ENCODE measurements at places on chromosomes 4 and X.

DNA sequence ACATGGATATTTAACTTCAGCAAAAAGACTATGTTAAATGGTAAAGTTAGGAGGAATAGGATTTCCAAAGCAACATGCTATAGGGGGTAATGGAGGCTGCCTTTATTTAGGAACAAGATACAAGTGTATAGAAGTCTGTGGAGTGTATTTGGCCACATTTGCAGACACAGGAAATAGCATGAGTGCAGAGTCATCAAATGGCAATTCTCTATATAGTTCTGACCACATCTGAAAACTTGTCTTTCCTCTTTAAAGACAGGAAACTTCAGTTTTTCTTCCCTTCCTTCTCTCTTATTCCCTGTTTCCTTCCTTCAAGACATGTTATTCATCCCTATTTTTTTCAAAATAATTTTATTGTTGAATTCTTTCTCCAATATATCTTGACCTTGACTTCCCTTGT, 119.3 kb upstream of the PITX2 start:
- DNase-seq: no peak

DNA sequence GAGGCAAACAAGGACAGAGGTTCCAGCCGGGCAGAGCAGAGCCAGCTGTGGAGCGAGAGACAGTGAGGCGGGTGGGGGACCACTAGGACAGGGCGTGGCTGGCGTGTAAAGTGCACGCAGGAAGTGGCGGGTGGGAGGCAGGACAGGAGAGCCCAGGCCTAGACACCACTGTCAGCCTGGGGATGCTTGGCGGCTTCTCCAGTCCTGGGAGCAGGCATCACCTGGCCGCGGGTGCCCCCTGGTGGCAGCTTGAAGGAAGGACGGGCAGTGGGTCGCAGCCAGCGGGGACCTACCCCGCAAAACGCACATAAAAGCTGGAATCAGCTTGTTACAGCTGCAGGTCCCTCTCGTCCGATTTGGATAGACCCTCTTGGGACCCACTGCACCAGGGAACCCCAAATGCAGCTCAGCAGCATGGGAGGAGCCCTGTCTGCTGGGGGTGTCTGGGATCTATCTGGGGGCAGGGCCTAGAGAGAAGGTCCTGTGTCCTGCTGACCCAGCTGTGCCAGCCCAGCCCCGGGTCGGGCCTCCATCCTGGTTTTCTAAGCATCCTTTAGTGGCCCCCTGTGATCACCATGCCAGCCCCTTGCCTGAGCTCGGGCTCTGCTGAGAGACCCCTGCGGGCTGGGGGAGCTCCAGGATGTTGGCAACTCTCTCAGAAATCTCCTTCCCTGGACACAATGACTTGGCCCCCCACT, 57.7 kb downstream of the WFS1 start:
- peak; percentile 81 for DNase-seq

- DNase-seq: no peak
Measured at GRCh38 chr4:168434993-168435392, 45.3 kb downstream of the DDX60L start.

GRCh38 chr4:118842055-118842454, 6.1 kb upstream of the SEC24D start:
- no peak for DNase-seq

DNA sequence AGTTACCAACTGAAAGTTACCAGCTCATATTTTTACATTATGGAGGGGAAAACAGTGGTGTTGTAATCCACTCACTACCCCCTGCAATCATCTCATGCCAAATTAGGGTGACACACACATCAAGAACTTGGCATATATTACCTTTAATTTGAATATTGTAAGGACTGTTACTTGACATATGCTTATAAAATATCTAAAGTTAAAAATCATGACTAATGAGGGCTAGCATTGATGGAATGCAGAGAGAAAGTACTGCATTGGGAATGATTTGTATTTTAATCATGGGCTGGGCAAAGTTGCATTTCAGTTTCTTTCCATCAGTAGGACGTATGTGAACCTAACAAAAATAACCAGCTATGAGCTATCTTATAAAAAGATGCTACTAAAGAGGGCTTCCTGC, 517.5 kb upstream of the GRIA3 start:
- DNase-seq: no peak

GRCh38 chr4:180028682-180029081, 2214.5 kb upstream of the TENM3 start:
- DNase-seq: no peak

DNA sequence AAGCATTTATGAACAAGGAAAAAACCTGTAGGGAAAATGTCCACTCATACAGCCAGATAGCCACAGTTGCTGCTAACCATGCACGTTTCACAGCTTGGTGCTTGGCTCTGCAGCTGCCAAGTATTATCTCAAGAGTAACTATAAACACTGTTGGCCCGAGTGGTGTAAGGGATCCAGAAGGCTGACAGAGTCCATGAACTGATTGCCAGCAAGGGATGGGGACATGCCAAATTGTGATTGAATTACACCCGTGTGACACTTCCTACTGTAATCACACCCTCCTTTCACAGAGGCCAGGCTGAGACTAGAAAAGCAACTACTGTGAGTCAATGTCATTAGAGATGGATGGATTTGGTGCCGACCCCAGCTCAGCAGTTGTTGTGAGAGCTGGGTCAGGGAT, 223.9 kb upstream of the ANKRD50 start:
- DNase-seq: no peak

GRCh38 chr4:101035487-101035886, 311.8 kb downstream of the PPP3CA start:
- DNase-seq: no peak

DNA sequence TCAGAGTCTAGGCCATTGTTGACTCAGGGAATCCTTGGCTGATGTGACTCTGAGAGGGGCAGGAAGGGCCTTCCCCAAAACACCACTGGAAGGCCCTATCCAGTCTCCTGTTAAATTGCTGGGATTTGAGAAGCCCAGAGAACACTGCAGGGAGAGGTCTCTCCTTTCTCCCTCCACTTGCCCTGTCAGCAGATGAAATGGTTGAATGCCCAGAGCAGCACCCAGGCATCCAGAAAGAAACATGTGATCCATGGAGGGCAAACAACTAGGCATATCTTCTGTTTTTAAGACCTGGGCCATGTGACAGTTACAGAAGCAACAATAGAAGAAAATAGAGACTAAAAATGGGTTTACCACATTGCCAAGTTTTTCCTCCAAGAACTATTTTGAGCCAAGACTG, 291.1 kb downstream of the QDPR start:
- DNase-seq: no peak

- no peak for DNase-seq
Measured at GRCh38 chrX:115595049-115595448, 34.1 kb downstream of the PLS3 start.

DNA sequence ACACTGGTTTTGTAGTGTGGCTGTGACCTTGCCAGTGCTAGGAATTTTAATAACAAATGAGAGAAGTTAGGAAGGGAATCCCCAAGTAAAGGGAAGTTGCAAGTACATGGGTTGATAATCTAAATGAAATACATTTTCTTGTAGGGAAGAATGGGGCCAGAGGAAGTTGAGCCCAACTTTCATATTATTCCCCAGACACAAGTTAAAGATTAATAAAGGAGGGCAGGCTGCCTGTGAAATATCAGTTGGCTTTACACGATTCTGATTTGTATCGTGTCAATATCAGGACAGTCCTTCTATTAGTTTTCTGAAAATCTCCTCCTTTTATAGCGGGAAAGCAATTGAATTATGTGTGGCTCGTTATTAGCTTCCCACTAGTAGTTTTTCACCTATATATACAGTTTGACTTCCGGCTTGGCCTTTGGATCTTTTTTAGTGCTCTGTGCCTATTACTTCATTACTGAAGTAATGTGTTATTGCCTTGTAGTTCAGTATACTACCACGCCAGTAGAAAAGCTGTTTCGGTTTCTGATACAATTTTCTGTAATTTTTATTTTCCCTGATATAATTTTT, 1.7 kb downstream of the PDLIM5 start:
- no peak for DNase-seq

- no peak for DNase-seq
Measured at GRCh38 chr4:54073271-54073880, 9.0 kb upstream of the CHIC2 start.

DNA sequence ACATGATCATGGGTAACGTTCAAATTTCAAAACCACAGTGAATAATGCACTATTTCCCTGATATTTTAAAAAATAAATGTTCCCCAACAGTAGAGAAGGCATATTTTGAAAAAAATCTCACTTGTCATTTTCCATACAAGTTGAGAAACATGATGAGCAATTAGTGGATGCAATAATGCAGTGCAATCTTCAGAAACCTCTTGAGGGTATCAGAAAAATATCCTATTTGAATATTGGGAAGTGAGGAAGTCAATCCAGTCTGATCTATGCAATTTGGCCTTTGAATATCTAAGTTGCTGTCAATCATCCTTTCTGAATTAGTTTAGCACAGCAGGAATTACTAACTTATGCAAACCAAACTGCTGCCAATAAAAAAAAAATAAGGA, 776.8 kb downstream of the PCDH18 start:
- DNase-seq: no peak

DNA sequence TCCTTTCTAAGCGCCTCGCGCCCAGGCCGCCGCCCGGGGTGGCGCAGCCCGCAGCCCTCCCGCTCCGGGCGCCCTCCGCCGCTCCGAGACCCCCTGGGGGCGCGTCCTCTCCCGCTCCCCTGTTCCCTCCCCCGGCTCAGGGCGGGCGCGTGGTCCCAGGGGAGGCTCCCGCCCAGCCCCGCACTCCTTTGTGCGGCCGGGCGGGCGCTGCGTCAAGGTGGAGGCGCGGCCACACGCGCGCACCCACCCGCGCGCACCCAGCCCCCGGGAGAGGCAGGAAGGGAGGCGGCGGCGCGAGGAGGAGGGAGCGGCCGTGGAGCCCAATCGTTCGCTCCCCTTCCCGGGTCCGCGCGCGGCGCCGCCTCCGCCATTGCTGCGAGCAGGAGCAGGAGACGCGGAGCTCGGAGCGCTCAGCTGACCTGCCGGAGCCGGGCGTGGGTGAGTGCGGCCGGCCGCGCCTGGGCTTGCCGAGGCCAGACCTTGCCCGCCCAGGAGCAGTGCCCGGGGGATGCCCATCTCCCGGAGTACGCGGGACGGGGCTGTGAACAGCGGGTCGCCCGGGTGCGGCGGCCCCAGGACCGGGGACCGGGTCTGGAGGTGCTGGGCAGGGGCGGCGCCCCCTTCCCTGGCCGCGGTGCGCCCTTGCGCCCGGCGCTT, at the start of gene NSG1:
Gene NSG1, plus strand, starts transcription at position 367 of the 657 bp plus-strand sequence. CDS start 528 bp downstream, outside the sequence.
- peak; percentile 36 for DNase-seq

DNA sequence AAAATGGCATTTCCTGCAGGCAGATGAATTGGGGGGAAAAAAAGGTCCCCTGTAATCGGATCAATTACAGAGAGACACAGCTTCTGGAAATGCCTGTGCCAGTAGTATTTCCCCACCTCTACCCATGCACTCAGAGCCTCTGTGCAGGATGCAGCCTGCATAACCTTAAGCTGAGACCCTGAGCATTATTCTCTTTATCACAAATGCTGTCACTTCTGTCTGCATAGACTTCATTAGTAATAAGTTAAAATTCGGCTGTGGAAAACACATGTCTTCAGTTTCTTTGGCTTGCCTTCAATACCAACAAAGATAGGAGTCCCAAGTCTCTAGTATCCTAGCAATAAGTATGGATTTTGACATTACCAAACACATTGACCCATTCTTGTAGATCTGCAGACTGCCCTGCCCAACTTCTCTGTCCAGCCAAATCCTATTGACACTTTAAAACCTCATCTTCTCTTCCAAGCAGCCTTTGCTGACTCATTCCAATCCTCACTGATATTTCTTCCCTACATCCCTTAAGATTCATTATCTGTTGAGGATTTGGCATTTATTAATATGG, 70.8 kb downstream of the LUZP4 start:
- no peak for DNase-seq

DNA sequence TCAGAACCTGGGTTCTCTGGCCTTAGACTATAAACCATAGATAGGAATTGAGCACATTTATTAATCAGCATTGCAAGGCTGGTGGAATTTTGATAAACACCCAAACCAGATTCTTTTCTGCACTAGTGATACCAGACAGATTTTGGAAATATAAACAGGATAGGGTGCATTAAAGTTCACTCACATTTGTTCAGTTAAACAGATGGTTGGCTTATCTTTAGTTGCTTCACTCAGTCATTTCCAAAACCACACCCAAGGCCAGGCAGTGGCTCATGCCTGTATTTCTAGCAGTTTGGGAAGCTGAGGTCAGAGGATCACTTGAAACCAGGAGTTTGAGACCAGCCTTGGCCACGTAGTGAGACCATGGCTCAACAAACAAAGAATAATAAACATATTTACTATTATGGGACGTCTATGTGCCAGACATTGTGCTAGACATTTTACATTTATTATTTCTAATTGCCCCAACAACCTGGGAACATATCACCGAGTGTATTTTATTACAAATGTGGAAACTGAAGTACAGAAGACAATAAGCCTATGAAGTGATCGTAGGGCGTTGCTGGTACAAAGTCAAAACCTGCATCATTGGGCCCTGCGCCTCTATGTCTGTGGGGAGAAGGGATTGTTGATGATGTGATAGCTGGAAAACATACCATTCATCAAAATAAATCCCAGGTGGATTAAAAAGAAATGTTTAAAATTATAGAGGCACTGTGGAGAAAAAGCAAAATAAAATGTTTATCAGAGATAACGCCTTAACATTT, 15.0 kb downstream of the ADD1 start:
- no peak for DNase-seq

DNA sequence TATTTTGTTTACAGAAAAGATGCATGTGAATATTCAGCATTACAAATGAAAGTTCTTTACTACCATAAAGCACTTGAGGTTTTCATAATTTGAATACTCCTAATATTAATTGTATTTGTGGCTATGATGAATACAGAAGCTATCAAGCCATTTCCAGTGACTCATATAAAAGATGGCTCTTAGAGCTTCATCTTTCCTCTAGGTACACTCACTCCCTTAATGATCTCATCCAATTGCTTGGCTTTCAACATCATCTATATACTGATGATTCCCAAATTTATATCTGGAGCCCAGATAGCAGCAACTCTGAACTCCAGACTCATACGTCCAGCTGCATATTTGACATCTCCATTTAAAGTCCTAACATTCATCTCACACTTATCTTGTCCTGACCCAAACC, 183.4 kb upstream of the FAM241A start:
- DNase-seq: no peak

- no peak for DNase-seq
Measured at GRCh38 chrX:24214568-24214967, 65.0 kb downstream of the ZFX start.

DNA sequence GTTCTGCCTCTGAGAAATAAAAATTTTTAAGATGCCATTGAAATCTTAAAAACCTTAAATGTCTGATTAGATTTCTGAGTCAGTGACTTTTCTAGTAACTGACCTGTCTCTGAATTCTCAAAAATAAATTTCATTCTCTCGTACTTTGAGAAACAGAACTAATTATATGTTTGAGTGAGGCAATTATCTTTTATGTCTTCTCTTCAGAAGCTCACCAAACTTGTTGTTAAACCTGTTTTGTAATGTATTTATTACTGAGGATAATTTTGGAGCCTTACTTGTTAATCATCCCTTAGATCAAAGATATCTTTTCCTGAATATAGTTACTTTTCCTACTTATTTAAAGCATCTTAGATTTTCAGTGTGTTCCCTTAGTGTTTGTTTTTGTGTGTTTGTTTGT, 64.5 kb upstream of the MMAA start:
- no peak for DNase-seq

- no peak for DNase-seq
Measured at GRCh38 chr4:108703966-108704365, 53.6 kb downstream of the OSTC start.

GRCh38 chrX:56764975-56765791, 36.1 kb downstream of the NBDY start:
- DNase-seq: peak; percentile 10
